ENCODE measurements at places on chromosomes 11 and 22.

DNA sequence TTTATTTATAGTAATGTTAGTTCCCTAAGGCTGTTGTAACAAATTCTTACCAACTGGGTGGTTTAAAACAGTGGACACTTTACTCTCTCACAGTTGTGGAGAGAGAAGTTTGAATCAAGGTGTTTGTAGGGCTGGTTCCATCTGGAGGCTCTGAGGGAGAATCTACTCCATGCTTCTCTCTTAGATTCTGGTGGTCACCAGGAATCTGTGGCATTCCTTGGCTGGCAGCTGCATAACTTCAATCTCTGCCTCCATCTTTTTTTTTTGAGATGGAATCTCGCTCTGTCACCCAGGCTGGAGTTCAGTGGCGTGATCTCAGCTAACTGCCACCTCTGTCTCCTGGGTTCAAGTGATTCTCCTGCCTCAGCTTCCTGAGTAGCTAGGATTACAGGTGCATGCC, 46.3 kb downstream of the LDLRAD3 start:
- DNase-seq = no peak

GRCh38 chr22:45172881-45173585, 9.3 kb downstream of the NUP50 start:
- DNase-seq = no peak

DNA sequence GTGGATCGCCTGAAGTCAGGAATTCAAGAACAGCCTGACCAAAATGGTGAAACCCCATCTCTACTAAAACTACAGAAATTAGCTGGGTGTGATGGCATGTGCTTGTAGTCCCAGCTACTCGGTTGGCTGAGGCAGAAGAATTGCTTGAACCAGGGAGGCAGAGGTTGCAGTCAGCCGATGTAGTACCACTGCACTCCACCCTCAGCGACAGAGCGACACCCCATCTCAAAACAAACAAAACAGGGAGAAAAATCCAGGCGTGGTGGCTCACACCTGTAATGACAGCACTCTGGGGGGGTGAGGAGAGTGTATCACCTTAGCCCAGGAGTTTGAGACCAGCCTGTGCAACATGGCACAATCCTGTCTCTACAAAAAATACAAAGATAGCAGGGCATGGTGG, 802.3 kb upstream of the ARHGAP42 start:
- DNase-seq = no peak

- peak; percentile 39 for DNase-seq
Measured at GRCh38 chr11:111229604-111230003, 15.9 kb upstream of the POU2AF2 start.

- no peak for DNase-seq
Measured at GRCh38 chr11:19284881-19285280, 44.1 kb upstream of the E2F8 start.

- DNase-seq = no peak
Measured at GRCh38 chr11:94145431-94145830, 16.8 kb downstream of the PANX1 start.

DNA sequence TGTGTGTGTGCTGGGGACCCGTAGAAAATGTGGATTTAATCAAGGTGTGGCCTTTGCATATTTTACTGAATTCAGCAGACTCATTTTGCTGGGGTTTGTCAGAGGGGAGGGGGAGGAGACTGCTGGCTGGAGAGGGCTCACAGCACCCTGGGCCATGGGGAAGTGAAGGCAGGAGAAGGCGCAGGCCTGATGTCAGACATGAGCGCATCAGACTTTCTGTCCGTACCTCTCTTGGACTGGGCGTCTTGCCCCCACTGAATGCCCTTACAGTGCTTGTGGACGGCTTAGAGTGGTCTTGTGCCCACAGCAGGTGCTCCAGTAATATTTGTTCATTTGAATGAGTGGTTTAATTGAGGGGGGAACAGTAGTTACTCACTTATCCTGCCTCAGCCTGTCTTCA, 75.2 kb downstream of the TEAD1 start:
- no peak for DNase-seq

- DNase-seq = peak; percentile 11
Measured at GRCh38 chr22:43811777-43812148, 342 bp downstream of the EFCAB6 start.

DNA sequence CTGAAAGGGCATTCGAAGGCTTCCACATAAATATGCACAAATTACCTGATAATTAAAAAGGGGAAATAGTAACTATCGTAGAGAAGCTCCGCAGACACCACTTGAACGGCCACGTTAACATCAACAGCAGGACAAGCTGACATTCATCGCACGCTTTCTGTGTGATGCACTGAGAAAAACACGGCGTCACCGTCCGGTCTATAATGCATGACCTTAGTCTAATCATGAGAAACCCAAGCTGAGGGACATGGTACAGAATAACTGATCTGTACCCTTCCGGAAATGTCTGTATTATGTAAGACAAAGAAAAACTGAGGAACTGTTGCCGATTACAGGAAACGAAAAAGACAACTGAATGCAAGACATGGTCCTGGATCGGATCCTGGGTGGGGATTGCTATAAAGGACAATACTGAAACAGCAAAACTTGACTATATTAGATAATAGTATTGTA, 678 bp upstream of the RANGAP1 start:
- DNase-seq = peak; percentile 78

DNA sequence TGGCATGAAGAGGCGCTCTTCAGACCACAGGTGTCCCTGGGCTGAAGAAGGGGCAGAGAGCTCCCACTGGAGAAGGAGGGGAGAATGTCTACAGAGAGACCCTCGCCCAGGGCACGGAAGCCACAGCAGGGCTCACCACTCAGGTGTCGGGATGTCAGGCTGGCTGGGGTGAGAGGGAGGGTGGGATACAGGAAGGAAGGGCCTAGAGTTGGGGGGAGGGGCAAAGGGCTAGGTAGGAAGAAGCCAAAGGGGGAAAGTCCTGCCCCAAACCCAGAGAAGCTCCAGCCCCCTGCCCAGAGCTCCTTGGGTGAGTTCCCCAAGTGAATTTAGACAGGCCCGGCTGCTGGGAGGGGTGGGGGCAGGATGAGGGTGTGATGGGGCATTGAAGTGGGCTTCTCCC, 232.0 kb downstream of the CEP164 start:
- no peak for DNase-seq
